ENCODE measurements at places on chromosomes 5 and 9.

GRCh38 chr5:111447822-111448221 lies 64.5 kb downstream of the STARD4 start:
- no peak for DNase-seq

GRCh38 chr5:172606156-172606785 lies 34.8 kb upstream of the NEURL1B start:
- no peak for DNase-seq

- no peak for DNase-seq
These were observed 3.1 kb upstream of the APC start for GRCh38 chr5:112734597-112734996.

- DNase-seq: no peak
These were observed 153.1 kb upstream of the KLF9 start for GRCh38 chr9:70567511-70567910.

- DNase-seq: peak; percentile 30
These were observed 36.4 kb downstream of the PHF2 start for GRCh38 chr9:93612796-93613154.

- DNase-seq: no peak
These were observed 87.1 kb upstream of the FAM174A start for GRCh38 chr5:100448111-100448528.

DNA sequence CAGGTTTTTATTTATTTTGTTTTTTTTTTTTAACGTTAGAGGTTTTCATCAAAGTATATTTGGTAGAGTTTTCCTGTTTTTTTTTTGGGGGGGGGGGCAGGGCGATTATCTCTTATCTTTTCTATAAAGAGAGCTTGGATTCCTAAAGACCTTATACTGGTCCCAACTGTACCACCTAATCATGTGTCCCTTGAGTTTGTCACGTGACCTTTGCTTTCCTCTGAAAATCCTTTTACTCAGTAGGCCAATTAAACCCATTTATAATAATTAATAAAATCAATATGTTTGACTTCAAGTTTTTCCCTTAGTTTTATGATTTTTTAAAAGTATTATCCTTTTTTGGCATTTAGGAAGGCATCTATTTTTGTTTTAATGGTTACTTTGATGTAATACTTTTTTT lies 286.4 kb downstream of the AOPEP start:
- DNase-seq: no peak

DNA sequence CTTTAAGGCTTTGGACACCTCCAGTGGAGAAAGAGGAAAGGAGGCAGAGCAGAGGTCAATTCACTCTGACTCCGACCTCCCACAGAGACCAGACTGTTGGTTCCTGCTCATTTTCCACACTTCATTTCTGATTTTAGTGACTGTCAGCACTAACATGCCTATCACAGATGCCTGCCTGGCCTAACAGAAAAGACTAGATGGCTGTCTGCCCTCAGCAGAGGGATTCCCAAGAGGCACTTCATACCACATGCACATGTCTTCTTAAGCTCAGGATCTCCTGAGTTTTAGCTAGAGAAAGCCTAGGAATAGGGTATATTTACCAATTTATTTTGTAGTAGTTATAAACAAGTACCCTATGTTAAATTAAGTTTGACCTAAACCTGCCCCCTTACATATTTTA lies 336.0 kb downstream of the ENC1 start:
- DNase-seq: no peak

DNA sequence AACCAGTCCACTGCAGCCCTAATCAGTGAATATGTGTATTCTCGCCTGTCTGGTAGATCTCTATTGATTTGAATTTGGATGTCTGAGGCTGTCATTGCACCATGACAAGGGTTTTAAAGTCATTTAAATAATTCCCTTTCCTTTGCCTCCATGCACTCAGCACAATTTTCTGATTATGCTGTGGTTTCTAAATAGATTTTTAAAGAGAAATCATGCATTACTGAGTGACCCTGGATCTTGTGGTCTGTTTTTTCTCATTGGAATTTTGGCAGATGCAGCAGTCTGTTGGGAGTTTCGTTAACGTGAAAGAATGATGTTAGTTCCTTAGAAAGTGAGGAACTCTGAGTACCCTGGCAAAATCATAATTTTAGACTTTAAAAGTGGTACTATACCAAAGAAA lies 396.0 kb downstream of the LRRC70 start:
- DNase-seq: no peak

- DNase-seq: no peak
These were observed 375.8 kb downstream of the SEMA5A start for GRCh38 chr5:9170026-9170425.

- DNase-seq: no peak
These were observed 37.1 kb upstream of the FAM169A start for GRCh38 chr5:74903165-74903787.

DNA sequence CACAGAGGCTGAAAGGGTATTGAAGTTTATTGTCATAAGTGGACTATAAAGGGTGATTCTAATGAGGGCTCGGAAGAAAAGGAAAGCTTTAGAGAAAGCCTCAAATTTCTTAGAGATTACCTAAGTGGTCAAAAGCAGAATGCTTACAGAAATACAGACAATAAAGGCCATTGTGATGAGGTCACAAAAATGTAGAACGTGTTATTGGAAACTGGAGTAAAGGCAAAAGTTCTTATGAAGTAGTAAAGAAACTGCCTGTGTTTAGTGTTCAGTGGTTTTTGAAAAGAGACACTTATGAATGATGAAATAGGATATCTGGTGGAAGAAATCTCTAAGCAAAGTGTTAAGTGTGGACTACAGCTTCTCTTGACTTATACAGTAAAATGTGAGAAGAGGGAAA lies 726.9 kb downstream of the DNAH5 start:
- DNase-seq: no peak

DNA sequence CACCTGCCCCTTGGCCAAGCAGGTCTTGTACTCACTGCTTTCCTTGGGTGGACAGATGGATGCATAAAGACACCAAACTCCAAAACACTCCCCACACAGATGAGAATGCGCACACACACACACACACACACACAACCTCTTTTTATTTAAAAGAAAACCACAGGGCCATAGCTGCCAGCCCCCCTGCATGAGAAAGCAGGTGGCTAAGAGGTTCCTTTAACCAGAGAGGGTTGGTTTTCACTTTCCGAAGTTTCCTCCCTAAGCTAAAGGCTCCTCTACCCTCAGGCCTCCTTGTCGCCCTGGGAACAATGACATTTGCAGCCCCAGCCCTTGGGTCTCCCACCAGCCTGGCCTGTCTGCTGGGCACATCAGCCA lies 11.1 kb downstream of the NR5A1 start:
- no peak for DNase-seq

DNA sequence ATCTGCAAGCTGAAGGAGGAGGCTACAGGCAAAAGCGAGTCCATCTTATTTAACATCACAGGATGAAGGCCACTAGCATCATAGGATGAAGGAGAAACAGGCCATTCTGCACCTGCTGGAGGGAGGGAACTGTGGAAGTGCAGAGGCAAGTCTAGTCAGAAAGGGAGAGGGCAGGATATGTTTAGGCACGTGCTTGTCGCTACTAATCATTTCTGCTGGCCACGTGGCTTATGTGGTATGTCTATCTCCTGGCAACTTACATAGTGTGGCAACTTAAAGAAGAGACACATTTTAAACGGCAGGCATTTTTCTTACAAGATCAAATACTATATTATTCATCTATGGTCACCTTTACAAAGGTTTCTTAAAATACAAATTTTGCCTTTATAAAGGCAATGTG lies 74.0 kb downstream of the GNAQ start:
- DNase-seq: no peak

- DNase-seq: no peak
These were observed 1.2 kb downstream of the F2RL1 start for GRCh38 chr5:76819851-76820525.

- no peak for DNase-seq
These were observed 49.1 kb downstream of the ERAP1 start for GRCh38 chr5:96758621-96759020.

DNA sequence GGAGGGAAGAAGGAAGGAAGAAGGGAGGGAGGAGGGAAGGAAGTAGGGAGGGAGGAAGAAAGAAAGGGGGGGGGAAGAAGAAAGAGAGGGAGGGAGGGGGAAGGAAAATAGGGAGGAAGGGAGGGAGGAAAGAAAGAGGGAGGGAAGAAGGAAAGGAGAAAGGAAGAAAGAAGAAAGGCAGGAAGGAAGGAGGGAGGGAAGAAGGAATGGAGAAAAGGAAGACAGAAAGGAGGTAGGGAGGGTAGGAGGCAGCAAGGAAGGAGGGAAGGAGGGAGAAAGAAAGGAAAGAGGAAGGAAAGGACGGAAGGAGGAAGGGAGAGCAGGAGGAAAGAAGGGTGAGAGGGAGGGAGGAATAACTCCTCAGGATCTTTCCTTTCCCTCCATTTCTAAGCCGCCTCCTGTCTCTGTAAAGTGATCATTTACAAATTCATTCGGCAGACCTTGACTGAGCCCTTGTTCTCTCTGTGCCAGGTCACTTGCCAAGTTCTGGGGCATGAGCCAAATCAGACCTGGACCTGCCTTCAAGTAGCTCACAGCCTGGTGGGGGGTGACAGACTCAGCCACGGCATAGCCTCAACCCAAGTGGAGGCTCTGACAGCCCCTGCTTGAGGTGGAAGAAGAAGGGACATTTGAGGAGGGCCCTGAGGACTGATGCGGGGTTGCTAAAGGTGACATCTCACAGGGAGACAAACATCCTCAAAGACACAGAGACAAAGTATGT lies 69.0 kb upstream of the HRH2 start:
- no peak for DNase-seq

GRCh38 chr5:41878643-41879478 lies 8.6 kb upstream of the OXCT1 start:
- no peak for DNase-seq

DNA sequence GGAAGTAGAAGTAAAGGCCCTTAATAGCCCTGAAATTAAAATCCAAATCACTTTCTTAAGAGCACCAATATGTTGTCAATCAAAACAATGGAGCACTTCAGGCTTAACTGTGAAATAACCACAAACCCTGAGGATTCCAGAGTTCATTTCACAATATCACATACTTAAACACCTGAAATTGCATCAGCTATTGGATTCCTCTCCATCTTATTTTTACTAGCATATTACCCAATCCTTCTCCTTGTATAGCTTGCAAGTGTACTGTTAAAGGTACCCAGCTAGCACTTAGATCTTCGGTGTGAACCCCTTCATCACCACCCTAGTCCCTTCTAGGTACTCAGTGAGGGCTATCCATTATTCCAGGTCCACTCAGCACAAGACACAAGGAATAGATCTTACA lies 287.3 kb downstream of the EFNA5 start:
- no peak for DNase-seq

DNA sequence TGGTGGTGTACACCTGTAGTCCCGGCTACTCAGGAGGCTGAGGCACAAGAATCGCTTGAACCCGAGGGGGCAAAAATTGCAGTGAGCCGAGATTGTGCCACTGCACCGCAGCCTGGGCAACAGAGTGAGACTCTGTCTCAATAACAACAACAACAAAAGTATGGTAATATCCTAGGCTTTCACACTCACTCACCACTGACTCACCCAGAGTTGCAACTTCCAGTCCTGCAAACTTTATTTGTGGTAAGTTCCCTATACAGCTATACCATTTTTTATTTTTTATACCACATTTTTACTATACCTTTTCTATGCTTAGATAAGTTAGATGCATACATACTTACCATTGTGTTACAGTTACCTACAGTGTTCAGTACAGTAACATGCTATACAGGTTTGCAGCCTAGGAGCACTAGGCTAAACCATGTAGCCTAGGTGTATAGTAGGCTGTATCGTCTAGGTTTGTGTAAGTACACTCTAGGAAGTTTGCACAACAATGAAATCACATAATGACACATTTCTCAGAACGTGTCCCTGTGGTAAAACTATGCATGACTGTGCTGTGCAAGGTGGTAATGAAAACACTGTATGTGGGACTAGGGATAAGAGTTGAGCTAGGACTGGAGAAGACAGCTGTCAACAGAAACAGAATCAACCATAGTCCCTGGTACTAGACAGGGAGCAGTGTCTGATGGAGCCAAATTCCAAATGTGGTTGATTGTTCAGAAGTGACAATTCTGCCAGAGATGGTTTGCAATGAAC lies 109.5 kb upstream of the RAD23B start:
- DNase-seq: no peak

GRCh38 chr9:27542508-27542907 lies 12.9 kb upstream of the MOB3B start:
- no peak for DNase-seq

- no peak for DNase-seq
These were observed 1397.0 kb upstream of the C9orf72 start for GRCh38 chr9:28970241-28970654.

GRCh38 chr5:123007182-123007581 lies 29.3 kb downstream of the PPIC start:
- no peak for DNase-seq

DNA sequence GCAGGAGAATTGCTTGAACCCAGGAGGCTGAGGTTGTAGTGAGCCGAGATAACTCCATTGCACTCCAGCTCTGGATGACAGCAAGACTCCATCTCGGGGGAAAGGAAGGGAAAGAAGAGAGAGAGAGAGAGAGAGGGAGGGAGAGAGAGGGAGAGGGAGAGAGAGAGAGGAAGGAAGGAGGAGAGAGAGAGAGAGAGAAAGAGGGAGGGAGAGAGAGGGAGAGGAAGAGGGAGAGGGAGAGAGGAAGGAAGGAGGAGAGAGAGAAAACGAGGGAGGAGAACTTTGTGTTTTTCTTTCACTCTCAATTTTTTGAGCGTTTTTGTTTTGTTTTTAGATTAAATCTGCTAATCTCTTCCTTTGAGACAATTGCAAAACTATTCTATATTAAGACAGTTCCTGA lies 46.9 kb downstream of the SPEF2 start:
- no peak for DNase-seq

- no peak for DNase-seq
These were observed 34.5 kb downstream of the TBCA start for GRCh38 chr5:77741608-77742007.

DNA sequence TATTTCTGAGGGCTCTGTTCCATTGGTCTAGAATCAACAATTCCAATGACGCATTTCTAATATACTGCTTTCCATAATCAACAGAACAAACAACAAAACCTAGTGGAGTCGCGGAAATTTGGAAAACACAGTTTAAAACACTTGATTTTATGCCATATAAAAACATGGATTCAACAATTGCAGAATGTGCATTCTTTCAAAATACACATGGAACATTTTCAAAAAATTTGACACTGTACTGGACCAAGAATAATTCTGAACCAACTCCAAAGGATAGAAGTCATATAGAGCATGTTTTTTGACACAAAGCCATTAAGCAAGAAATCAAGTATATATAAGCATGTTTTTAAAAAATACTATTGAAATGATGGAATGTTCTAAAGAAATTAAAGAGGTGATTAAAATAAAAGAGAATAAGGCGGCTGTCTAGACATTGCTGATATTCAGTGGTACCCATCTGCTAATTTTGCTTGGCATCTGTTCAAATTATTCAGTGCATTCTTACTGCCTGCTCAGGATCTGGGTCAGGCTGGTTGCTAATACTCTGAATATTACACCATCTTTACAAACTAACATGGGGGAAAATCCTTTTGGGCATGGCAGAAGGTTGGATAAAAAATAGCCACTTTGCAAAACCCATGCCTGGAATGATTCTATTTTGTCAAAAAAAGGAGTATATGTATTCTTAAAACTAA lies 221.3 kb downstream of the NPR3 start:
- no peak for DNase-seq
